Psoas muscle (tissue), 8 donors: ENCODE measurements at places on chromosomes 12 and 14. TPM values are rescaled to one million over a fixed set of nuclear protein-coding genes. Genes with fewer than 3 reads are reported as not detected.

GRCh38 chr14:104049576-104050240 is 35.8 kb upstream of the ASPG start:
- H3K4me1 ChIP-seq, result no peaks in the 10 kb centered on the region
- no peak for DNase-seq
- H3K27ac ChIP-seq, result no peak overlapping the region
- no peaks in the 10 kb centered on the region for H3K36me3 ChIP-seq

DNA sequence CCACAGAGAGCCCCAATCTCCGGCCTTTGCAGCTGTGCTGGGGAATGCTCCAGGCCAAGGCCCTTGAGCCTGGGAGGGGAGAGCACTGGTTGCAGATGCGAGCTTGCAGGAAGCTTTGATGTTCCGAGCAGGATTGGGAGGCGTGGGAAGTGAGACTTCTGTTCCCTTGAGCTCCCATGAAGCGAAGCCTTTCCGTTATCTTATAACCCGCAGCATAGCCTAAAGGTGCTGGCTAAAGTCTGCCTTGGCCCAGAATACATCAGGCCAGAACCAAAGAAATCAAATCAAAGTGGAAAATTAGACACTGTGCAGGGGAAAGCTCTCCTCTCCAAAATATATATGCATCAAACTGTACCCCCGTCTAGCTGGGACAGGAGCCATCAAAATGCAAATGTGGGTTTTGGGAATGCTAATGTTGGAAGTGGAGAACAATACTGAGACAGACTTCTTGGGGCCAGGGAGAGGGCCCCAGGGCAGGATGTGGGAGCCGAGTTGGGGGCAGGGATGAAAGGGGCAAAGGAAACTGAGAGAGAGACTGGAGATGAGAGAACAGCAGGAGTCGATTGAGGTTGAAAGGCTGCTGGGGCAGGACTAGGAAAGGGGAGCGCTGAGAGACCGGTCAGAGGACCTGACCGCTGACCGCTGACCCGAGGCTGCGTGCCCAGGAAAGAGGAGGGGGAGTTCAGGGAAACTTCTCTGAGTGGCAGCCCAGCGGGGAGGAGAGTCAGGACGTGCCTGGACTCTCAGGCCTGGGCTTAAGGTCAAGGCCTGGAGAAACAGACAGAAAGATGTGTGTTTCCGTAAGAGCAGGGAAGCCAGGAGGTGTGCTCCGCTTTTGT is 152.2 kb upstream of the PARP11 start:
- no peak for DNase-seq
- no peaks in the 10 kb centered on the region for H3K4me1 ChIP-seq
- H3K27ac ChIP-seq, result no peak overlapping the region
- no peaks in the 10 kb centered on the region for H3K27me3 ChIP-seq

The ZNF84 gene
- 11.5 TPM for total RNA-seq

GRCh38 chr14:71488703-71489191 is 443.5 kb upstream of the RGS6 start:
- no peak overlapping the region for H3K27ac ChIP-seq
- H3K27me3 ChIP-seq, result no peaks in the 10 kb centered on the region
- no peak overlapping the region for H3K4me3 ChIP-seq
- no peak for DNase-seq
- no peaks in the 10 kb centered on the region for H3K4me1 ChIP-seq
- H3K36me3 ChIP-seq, result no peaks in the 10 kb centered on the region

The P2RX2 gene
- total RNA-seq, result not detected

- H3K27me3 ChIP-seq, result no peaks in the 10 kb centered on the region
- H3K4me3 ChIP-seq, result no peak overlapping the region
Measured at GRCh38 chr14:31391977-31392503, 28.3 kb downstream of the HEATR5A start.

The MGST1 gene
- total RNA-seq, result 33.6 TPM

The HEBP1 gene
- 39.3 TPM for total RNA-seq

GRCh38 chr12:77999074-77999715 is 168.5 kb downstream of the NAV3 start:
- no peak overlapping the region for H3K4me3 ChIP-seq
- H3K27ac ChIP-seq, result no peak overlapping the region
- H3K36me3 ChIP-seq, result no peaks in the 10 kb centered on the region

- peaks cover 40% of the 10 kb centered on the region for H3K4me1 ChIP-seq
- no peaks in the 10 kb centered on the region for H3K27me3 ChIP-seq
- DNase-seq, result no peak
- no peaks in the 10 kb centered on the region for H3K36me3 ChIP-seq
Measured at GRCh38 chr12:123075646-123076171, 75.2 kb downstream of the PITPNM2 start.

GRCh38 chr14:23008831-23009230 is 1.1 kb downstream of the C14orf93 start:
- no peaks in the 10 kb centered on the region for H3K36me3 ChIP-seq
- H3K4me3 ChIP-seq, result peak overlapping the region; percentile 66
- H3K27me3 ChIP-seq, result no peaks in the 10 kb centered on the region
- peaks cover 19% of the 10 kb centered on the region for H3K4me1 ChIP-seq

- no peak for DNase-seq
- H3K27me3 ChIP-seq, result no peaks in the 10 kb centered on the region
- no peak overlapping the region for H3K4me3 ChIP-seq
- H3K36me3 ChIP-seq, result no peaks in the 10 kb centered on the region
- H3K4me1 ChIP-seq, result no peaks in the 10 kb centered on the region
Measured at GRCh38 chr14:29264865-29265264, 498.3 kb downstream of the FOXG1 start.

DNA sequence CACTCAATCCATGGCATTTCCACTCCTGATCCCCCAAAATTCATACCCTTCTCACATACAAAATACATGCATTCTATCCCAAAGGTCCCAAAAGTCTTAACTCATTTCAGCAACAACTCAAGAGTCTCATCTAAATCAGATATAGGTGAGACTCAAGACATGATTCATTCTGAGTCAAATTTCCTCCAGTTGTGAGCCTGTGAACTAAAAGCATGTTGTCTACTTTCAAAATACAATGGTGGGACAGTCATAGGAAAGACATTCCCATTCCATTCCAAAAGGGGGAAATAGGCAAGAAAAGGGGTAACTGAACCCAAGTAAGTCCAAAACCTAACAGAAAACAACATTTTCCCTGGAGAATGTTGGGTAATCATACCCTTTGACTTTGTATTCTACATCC is 103.3 kb downstream of the C12orf75 start:
- no peaks in the 10 kb centered on the region for H3K36me3 ChIP-seq
- H3K4me1 ChIP-seq, result no peaks in the 10 kb centered on the region
- no peaks in the 10 kb centered on the region for H3K27me3 ChIP-seq
- no peak overlapping the region for H3K27ac ChIP-seq
- H3K4me3 ChIP-seq, result no peak overlapping the region
- DNase-seq, result no peak

DNA sequence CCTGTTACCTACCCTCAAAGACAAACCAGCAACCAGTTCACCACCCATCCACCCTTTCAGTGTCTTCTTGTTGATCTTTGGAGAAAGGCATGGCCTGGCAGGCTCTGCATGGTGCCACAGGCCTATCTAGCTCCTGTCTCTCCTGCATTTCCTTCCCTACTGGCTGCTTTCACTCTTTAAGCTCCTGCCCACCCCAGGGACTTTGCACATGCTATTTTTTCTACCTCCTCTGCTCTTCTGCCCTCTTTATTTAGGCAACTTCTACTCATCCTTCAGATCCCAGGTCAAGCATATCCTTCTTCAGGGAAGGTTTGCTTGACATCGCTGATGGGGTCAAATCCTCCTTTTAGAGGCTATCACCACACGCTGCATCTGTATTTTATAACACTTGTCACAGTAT is 27.1 kb upstream of the GPRC5A start:
- no peak overlapping the region for H3K27ac ChIP-seq
- no peak for DNase-seq
- no peaks in the 10 kb centered on the region for H3K27me3 ChIP-seq
- no peaks in the 10 kb centered on the region for H3K4me1 ChIP-seq
- no peaks in the 10 kb centered on the region for H3K36me3 ChIP-seq

GRCh38 chr14:21940887-21941856 is 267.6 kb upstream of the OR4E1 start:
- no peaks in the 10 kb centered on the region for H3K4me1 ChIP-seq
- H3K4me3 ChIP-seq, result no peak overlapping the region
- no peak overlapping the region for H3K27ac ChIP-seq
- no peak for DNase-seq

GRCh38 chr12:79444089-79444488 is 246.7 kb downstream of the PAWR start:
- H3K4me1 ChIP-seq, result no peaks in the 10 kb centered on the region
- H3K4me3 ChIP-seq, result no peak overlapping the region
- no peak for DNase-seq
- H3K36me3 ChIP-seq, result no peaks in the 10 kb centered on the region
- no peak overlapping the region for H3K27ac ChIP-seq
- no peaks in the 10 kb centered on the region for H3K27me3 ChIP-seq
